Activated CD4-positive, alpha-beta memory T cell treated with anti-CD3 and anti-CD28 coated beads for 36 hours (primary cell): ENCODE measurements at places on chromosomes 2 and 18. TPM values are rescaled to one million over a fixed set of nuclear protein-coding genes. Genes with fewer than 3 reads are reported as not detected.

The LOXL3 gene
- total RNA-seq, result 1.1 TPM

The MAP3K19 gene
- total RNA-seq, result not detected

The DYNAP gene
- total RNA-seq, result not detected

The DNAH6 gene
- 0.85 TPM for total RNA-seq

The OBSL1 gene
- total RNA-seq, result 0.83 TPM

The CHRNG gene
- total RNA-seq, result not detected

The POTEI gene
- not detected for total RNA-seq

The PTGR3 gene
- 30.2 TPM for total RNA-seq

The ARID5A gene
- total RNA-seq, result 260 TPM

The GULP1 gene
- not detected for total RNA-seq

The DPYSL5 gene
- total RNA-seq, result not detected

The CASP10 gene
- total RNA-seq, result 15.9 TPM

The CSRNP3 gene
- total RNA-seq, result not detected

The VWA3B gene
- total RNA-seq, result not detected

The TRIM54 gene
- total RNA-seq, result not detected

The SESTD1 gene
- 11.6 TPM for total RNA-seq

The GCC2 gene
- 47.3 TPM for total RNA-seq

The MTCL1 gene
- 0.56 TPM for total RNA-seq

The MRPL44 gene
- total RNA-seq, result 39.4 TPM

The VWC2L gene
- not detected for total RNA-seq

The BMP10 gene
- total RNA-seq, result not detected

The GAREM1 gene
- 0.05 TPM for total RNA-seq

The GPR45 gene
- total RNA-seq, result not detected

The IL1F10 gene
- not detected for total RNA-seq

The IL36B gene
- not detected for total RNA-seq

The RBKS gene
- total RNA-seq, result 9.7 TPM

The NXPH2 gene
- total RNA-seq, result not detected

The CHRND gene
- total RNA-seq, result not detected

The EFHD1 gene
- 0.61 TPM for total RNA-seq

The KIF5C gene
- total RNA-seq, result 25.2 TPM

The ASAP2 gene
- total RNA-seq, result 0.97 TPM

The MEP1B gene
- total RNA-seq, result not detected

The CGREF1 gene
- 2.7 TPM for total RNA-seq

The LIMS4 gene
- 3.3 TPM for total RNA-seq

The INHA gene
- total RNA-seq, result not detected

The TFCP2L1 gene
- total RNA-seq, result 0.29 TPM

The REG1B gene
- total RNA-seq, result not detected

The PLB1 gene
- 0.64 TPM for total RNA-seq

The ASXL3 gene
- not detected for total RNA-seq

The KCNIP3 gene
- total RNA-seq, result not detected

The EMILIN2 gene
- total RNA-seq, result 18.7 TPM

The SERPINB4 gene
- total RNA-seq, result not detected

The OSR1 gene
- not detected for total RNA-seq

The TFPI gene
- total RNA-seq, result not detected

The FBXO11 gene
- total RNA-seq, result 41.1 TPM

The BOLL gene
- not detected for total RNA-seq

The OR6B3 gene
- total RNA-seq, result not detected

The FBXO36 gene
- total RNA-seq, result 1.5 TPM

The TUBA3E gene
- total RNA-seq, result not detected

The CDH20 gene
- 0.10 TPM for total RNA-seq

The CXCR4 gene
- total RNA-seq, result 141 TPM

The SAG gene
- 0.27 TPM for total RNA-seq

The ASNSD1 gene
- 47.0 TPM for total RNA-seq

The PAX8 gene
- 4.1 TPM for total RNA-seq

The OR6B2 gene
- total RNA-seq, result not detected

The DNAJC5G gene
- total RNA-seq, result 0.19 TPM

The MLPH gene
- not detected for total RNA-seq

The GKN2 gene
- total RNA-seq, result not detected

The MC2R gene
- total RNA-seq, result not detected
